ENCODE measurements at places on chromosomes 16 and 17.

GRCh38 chr16:35687071-35687470 is 2227.7 kb downstream of the TP53TG3F start:
- no peak for DNase-seq

DNA sequence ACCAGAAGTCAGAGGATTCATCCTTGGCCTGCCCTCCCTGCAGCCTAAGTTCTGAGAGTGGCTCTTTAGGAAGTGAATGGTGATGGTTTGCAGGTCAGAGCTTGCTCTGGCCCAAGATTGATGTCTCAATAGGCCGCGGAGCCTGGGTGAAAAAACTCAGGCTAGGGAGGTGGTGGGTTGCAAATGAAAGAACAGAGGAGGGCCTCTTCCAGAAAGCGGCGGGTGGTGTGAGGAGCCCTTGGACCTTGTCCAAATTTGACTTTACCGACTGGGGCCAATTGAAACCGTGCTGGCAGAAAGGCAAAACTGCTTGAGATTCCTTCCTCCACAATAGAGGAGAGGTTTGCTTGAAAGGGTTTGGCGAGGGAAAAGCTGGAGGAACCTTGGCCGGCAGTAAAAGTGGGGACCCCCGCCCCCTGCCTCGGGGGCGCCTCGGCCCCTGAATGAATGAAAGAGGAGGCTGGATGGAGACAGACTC is 331.3 kb downstream of the SEC14L1 start:
- DNase-seq, result no peak

- no peak for DNase-seq
Measured at GRCh38 chr16:62950351-62950750, 914.1 kb upstream of the CDH8 start.

GRCh38 chr16:79723583-79724168 is 123.1 kb upstream of the MAF start:
- DNase-seq, result no peak

DNA sequence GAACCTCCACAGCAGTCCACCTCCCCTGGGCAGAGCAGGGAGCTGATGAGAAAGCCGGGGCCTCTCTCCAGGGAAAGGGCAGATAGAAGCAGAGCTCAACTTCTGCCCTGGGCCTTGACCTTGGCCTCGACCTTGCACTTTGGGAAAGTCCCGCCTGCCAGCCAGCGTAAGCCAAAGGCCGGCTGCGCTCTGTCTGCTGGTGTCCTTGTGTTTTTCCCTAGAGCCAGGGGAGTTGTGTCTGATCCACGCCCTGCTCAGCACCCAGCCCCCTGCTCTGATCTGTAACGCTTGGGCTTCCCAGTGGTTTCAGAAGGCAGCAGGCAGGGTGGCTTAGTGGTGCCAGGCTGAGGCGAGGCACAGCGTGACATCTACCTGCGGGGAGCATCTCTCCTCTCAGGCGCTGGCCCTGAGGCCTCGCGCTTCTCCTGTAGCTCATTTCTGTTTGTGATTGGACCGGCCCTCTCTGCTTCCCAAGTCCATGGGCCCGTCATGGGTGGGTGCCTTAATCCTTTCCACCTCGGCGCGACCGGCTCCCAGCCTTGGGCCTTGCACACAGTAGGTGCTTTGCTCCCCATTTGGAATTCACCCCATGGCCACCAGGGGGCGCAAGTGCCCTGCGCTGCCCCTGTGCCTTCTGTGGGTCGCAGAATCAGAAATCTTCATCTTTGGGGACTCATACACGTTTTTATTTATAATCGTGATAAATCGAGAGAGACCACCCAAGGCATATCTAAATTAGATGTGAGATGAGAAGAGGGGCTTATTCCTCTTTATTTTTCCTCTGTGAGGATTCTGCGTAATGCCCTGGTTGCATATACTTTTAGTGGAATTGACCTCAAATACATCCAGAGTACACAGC is 24.2 kb downstream of the SGSH start:
- DNase-seq, result peak; percentile 36

DNA sequence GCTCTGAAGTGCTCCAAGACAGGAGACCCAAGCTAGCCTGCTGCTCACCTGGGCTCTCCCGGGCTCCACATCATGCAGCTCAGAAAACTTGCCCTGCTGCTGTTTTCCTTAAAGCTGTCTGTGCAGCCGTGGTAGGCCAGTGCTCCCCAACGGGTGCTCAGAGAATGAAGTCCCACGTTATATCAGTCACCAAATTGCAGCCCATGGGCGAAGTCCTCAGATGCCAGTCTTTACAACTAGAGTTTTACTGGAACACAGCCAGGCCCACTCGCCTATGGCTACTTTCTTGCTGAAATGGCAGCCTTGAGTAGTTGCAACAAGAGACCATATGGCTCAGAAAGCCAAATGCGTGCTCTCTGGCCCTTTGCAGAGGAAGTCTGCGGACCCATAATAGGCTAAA is 6.3 kb downstream of the CREBBP start:
- DNase-seq, result peak; percentile 65

DNA sequence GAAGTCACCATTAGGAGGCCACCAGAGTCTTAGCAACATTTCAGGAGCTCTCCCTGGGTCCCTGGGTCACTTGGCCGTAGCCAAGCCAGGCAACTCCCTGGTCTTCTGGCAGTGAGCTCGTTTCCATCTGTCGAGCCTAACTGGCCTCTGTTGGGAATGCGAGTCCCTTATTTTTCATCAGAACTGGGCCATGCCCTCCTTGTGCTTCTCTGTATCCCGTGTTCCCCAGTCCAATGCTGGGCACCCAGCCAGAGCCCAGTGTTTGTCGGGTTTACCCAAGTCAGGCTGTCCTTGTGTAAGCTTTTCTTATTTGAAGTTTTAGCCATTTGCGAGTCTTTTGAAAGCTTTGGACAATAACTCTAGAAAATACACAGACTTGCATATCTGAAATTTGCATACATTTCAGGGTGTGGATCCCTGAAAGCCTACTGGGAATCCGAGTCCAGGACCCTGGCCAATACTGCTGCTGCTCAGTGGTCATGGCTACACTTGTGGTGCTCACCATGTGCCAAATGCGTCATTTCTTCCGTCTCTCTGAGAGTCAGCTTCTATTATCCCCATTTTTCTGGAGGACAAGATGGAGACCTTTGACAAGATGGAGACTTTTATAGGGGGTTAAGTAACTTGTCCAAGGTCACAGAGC is 81.6 kb upstream of the LGALS9 start:
- no peak for DNase-seq

GRCh38 chr16:48536614-48537200 is 73.3 kb downstream of the N4BP1 start:
- DNase-seq, result no peak

DNA sequence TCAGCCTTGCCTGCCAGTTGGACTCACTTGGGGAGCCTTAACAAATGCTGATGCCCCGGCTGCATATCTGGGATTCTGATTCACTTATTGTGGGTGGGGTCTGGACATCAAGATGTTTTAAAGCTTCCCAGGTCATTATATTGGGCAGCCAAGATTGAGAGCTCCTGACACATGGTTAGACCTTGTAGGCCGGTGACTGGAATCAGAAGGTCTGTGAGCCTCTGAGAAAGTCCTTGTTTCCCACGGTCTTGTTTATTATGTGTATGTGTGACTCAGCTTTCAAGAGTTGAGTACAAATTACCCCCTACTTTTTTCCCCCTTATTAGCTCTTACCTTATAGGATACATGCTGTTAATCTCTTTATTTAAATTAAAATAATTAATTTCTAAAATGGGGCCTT is 103.5 kb downstream of the ABCC1 start:
- no peak for DNase-seq

GRCh38 chr17:13792314-13792713 is 190.6 kb upstream of the HS3ST3A1 start:
- no peak for DNase-seq

GRCh38 chr16:78455861-78456260 is 356.4 kb downstream of the WWOX start:
- no peak for DNase-seq

GRCh38 chr16:6447021-6447790 is 885.4 kb upstream of the RBFOX1 start:
- no peak for DNase-seq

DNA sequence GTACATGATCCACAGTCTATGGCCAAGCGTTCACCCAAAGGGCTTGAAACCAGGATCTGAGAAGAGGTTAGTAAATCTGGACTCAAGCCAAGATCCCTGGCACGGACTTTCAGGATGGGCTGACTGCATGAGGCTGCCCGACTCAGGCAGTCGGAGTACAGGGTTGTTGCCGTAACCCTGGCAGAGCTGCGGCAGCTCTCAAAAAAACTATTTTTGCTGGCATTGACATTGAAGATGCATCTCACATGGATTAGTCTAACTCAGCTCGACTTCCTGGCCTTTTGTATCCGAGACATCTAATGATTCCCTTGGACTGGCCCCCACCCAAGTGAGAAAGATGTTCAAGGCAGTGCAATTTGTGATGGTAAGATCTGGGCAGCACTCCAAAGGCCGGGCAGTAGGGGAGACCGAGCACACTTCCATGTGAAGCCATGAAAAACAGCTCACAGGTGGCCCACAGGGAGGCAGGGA is 6.2 kb downstream of the SLC47A1 start:
- DNase-seq, result no peak

DNA sequence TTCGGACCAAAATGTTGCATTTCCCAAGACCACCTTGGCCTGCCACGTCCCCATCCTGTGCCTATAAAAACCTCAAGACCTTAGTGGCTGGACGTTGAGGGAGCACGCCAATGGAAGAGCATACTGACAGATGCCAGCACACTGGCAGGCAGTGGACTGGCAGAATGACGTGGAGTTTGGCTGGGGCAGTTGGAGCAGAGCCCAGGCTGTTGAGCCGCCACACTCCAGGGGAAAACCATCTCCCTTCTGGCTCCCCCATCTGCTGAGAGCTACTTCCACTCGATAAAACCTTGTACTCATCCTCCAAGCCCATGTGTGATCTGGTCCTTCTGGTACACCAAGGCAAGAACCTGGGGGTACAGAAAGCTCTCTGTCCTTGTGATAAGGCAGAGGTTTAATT is 494.1 kb downstream of the CDH11 start:
- DNase-seq, result no peak

DNA sequence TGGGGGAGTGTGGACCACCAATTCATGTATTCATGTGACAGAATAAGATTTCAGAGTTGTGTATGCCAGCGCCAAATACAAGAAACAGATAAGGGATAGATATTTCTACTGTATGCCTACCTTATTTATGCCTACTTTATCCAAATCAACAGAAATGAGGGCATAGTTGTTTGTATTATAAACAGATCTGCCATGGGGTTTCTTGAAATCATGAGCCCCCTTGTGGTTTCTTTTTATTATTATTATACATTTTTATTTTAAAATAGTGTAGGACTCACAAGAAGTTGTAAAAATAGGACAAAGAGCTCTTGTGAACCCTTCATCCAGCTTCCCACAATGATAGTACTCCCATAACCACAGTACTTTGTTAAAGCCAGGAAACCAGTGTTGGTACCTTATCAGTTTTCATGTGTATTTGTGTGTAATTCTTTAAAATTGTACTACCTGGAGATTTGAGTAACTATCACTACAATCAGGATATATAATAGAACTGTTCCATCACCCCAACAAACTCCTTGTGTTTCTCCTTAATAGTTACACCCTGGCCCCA is 229.4 kb downstream of the CCDC182 start:
- DNase-seq, result peak; percentile 10

DNA sequence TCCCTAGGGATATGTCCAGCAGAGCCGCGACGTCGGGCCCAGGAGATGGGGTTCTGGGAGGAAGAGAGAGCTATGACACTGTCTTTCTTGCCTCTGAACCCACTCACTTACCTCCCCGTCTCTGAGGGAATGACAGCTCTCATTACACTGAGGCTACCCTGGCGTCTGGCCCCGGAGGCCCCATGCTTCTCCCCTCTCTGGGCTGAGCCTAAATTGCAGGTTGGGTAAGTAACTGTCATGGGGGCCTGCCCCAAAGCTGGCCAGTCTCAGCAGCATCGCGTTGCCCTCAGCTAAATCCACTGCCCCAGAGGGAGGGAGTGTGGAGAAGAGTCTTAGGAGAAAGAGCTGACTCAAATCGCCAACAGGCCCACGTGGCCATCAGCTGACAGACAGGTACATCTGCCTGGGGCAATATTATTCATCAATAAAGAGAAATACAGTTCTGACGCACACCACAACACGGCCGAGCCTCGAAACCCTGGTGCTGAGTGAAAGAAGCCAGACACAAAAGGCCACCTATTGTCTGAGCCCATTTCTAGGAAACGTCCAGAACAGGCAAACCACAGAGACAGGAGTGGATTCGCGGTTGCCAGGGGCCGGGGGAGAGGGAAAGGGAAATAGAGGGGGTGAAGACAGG is 156.4 kb downstream of the C16orf95 start:
- no peak for DNase-seq

GRCh38 chr16:3732171-3732570 is 14.8 kb upstream of the TRAP1 start:
- no peak for DNase-seq

GRCh38 chr17:19470530-19471261 is 59.7 kb downstream of the RNF112 start:
- DNase-seq, result no peak

DNA sequence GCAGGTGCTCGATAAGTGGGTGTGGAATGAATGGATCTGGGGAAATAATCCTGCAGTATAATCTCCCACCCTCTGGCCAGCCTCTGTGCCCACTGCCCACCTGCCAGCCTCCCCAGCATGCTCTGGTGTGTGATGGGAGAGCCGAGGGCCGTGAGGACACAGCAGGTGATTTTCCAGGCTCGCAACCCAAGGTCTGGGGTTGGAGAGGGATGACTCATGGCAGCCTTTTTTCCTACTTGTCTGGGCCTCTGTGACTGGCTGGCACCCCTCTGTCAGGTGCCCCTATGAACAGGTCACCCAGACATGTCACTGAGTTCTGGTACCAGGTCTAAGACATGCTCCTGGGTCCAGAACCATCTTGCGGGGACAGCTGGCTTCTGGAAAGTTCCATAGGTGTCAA is 385.7 kb upstream of the TNRC6C start:
- no peak for DNase-seq

DNA sequence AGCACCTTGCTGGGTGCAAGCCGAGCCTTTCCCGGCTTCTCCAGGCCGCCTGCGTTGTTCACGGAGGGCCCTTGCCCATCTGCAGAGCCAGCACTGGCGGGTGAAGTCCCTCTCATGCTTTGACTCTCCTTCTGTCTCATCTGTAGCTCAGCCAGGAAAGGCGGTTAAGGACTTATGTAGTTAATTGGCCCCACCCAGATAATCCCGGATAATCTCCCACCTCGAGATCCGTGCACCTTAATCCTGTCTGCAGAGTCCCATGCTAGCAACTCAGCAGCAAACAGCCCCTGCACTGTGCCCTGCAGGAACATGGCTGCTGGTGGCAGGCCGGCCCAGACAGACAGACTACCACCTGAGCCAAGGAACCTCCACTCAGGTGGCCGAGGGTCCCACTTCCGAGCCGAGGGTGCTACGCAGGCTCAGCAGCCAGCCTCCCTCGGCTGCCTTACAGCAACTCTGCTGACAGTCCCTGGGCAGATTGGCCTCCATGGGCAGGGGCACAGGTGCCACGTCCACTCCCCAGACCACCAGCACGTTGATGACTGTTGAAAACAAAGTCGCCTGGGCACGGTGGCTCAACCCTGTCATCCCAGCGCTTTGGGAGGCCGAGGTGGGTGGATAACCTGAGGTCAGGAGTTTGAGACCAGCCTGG is 16.9 kb downstream of the RAB40C start:
- no peak for DNase-seq

DNA sequence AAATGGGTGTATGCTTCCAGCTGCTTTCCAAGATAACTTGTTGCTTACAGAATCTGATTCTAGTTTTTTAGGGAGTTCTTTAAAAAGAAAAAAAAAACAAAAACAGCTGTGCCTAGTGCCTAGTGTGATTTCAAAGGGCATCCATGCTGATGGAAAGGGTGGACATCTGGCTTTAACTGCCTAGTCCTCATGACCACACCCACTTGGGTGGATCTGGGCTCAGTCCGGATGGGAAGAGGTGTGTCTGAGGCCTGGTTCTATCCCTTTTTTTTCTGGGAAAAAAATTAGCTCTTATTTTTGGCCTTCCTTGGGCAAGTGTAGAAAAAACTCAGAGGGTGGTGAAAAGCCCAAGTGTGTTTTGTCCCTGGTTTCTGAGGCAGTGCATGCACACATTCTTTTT is 132.3 kb upstream of the CDH11 start:
- DNase-seq, result no peak

Data from hematopoietic multipotent progenitor cell treated with erythropoietin and hydrocortisone succinate and interleukin-3 and kit ligand, for 8 days (in vitro differentiated cells).